Gastroesophageal sphincter (tissue), 4 donors: ENCODE measurements at places on chromosomes 5 and 9. TPM values are rescaled to one million over a fixed set of nuclear protein-coding genes. Genes with fewer than 3 reads are reported as not detected.

Gene MACIR
- total RNA-seq, result 11.3 TPM

Gene DBH
- not detected for total RNA-seq

Gene THBS4
- total RNA-seq, result 82.8 TPM

Gene ESM1
- total RNA-seq, result not detected

Gene KLF4
- 44.4 TPM for total RNA-seq

Gene HMGXB3
- 23.1 TPM for total RNA-seq

Gene RASEF
- total RNA-seq, result 0.31 TPM

Gene TAF11L6
- total RNA-seq, result not detected

Gene TAS2R1
- not detected for total RNA-seq

Gene PCDHB3
- total RNA-seq, result 0.78 TPM

Gene FLT4
- total RNA-seq, result 12.0 TPM

Gene FGF10
- total RNA-seq, result 2.0 TPM

Gene CDC25C
- total RNA-seq, result not detected

Gene ADAMTSL2
- 2.3 TPM for total RNA-seq

Gene SVEP1
- total RNA-seq, result 70.4 TPM

Gene SH3GL2
- total RNA-seq, result 3.6 TPM

Gene HMCN2
- total RNA-seq, result 18.8 TPM

Gene SNCB
- total RNA-seq, result not detected

Gene MEIKIN
- not detected for total RNA-seq

Gene CD274
- total RNA-seq, result 0.73 TPM

Gene GABRA1
- total RNA-seq, result not detected

Gene AIF1L
- total RNA-seq, result 5.4 TPM

Gene DOCK2
- total RNA-seq, result 11.3 TPM

Gene HTR1A
- total RNA-seq, result not detected

Gene FOXD4
- 0.78 TPM for total RNA-seq

Gene C5orf58
- total RNA-seq, result not detected

Gene ZNF608
- 24.4 TPM for total RNA-seq

Gene NDUFAF2
- total RNA-seq, result 44.9 TPM

Gene LHX3
- total RNA-seq, result not detected

Gene SLC36A2
- total RNA-seq, result not detected

Gene TNFAIP8
- 33.6 TPM for total RNA-seq

Gene AJM1
- total RNA-seq, result 2.8 TPM

Gene PCDHGA12
- 9.8 TPM for total RNA-seq

Gene SHC3
- 4.7 TPM for total RNA-seq

Gene C8G
- total RNA-seq, result not detected

Gene LRRC19
- total RNA-seq, result not detected

Gene BRD9
- total RNA-seq, result 22.3 TPM

Gene SERF1A
- total RNA-seq, result 2.7 TPM

Gene C9
- not detected for total RNA-seq

Gene DND1
- 0.62 TPM for total RNA-seq

Gene CDHR2
- total RNA-seq, result not detected
